ENCODE measurements at places on chromosomes 7 and 10.

DNA sequence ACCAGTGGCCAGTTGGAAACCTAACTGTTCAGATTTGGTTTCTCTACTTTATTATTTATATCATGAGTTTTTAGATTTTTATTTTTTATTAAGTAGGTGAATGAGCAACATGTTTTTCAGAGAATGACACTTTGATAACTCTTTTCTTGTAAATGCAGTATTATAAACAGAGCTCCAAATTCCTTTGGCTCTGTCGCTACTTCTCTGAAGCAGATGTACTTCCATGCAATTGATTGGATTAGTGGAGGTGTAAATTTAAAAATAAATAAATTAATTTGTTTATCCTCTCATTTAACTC, 34.3 kb upstream of the ICA1 start:
- DNase-seq, result no peak

GRCh38 chr10:121526135-121526790, 72.0 kb downstream of the FGFR2 start:
- no peak for DNase-seq

- no peak for DNase-seq
Observed at GRCh38 chr7:14806891-14807290, 95.7 kb downstream of the DGKB start.

- no peak for DNase-seq
Observed at GRCh38 chr10:85362401-85362800, 1004.2 kb downstream of the GRID1 start.

GRCh38 chr7:98354511-98355249, 46.2 kb downstream of the BAIAP2L1 start:
- DNase-seq, result no peak

DNA sequence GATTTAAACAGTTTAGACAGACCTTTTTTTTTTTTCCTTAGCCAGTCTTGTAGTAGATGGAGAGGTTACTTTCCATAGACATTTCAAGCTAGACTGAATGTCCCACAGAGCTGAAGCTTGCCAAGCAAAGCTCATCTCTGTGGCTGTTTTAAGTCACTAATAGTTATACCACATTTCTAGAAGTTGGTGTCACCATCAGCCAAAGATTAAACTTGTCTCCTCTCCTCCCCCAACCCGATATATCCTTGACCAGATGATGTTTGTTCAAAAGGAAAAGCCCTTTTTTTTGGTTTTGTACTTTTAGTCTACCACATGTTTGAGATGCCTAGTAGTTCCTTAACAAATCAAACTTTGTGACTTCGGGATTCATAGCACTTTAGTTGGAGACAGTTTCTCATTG, 66.1 kb downstream of the ADD3 start:
- DNase-seq, result no peak

- DNase-seq, result no peak
Observed at GRCh38 chr10:95181726-95182125, 12.3 kb upstream of the ACSM6 start.
